ENCODE measurements at places on chromosomes 11 and 22.

DNA sequence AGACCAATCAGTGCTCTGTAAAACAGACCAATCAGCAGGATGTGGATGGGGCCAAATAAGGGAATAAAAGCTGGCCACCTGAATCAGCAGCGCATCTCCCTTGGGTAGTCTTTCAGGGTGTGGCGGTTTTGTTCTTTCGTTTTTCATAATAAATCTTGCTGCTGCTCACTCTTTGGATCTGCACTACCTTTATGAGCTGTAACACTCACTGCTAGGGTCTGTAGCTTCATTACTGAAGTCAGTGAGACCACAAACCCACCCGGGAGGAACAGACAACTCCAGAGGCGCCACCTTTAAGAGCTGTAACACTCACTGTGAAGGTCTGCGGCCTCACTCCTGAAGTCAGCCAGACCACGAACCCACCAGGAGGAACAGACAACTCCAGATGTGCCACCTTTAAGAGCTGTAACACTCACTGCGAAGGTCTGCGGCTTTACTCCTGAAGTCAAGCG is 175.5 kb upstream of the PDGFD start:
- no peak for DNase-seq

GRCh38 chr11:106728859-106729258 is 289.4 kb downstream of the GUCY1A2 start:
- no peak for DNase-seq

DNA sequence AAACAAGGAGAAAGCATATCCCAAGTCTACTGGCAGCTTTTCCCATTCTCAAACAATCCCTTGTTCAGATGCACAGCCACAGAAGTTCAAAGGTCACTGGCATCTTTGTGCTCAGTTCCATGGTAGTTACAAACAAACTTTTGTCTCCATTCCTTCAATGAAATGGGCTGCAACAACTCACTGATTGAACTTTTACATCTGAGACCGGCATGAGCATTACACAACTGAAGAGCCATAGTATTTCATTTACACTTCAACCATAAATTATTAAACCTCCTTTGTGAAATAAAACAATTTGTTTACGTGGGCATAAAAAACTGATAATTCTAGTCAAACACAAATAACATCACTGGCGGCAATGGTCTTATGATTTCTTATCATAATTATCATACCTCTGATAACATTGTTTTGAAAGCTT is 67.8 kb upstream of the ARHGAP32 start:
- no peak for DNase-seq

GRCh38 chr11:7657306-7658025 is 15.8 kb downstream of the CYB5R2 start:
- peak; percentile 29 for DNase-seq

DNA sequence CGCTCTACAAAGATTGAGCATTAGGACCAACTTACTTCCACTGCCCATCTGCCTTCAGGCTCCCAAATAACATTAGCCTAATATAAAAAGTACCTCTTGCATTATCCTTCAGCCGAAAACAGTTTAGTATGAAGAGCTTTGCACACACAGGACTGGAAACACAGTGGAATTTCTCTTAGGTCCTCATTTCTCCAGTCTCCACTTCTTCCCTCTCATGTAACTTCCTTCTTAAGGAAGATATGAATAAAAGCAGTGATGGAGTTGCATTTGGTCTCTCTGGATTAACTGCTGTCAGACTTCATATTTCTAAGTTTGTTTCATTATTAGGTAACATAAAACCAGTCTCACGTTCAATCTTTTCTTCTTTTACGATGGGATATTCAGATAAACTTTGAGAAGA is 5.6 kb upstream of the MPEG1 start:
- DNase-seq, result no peak

DNA sequence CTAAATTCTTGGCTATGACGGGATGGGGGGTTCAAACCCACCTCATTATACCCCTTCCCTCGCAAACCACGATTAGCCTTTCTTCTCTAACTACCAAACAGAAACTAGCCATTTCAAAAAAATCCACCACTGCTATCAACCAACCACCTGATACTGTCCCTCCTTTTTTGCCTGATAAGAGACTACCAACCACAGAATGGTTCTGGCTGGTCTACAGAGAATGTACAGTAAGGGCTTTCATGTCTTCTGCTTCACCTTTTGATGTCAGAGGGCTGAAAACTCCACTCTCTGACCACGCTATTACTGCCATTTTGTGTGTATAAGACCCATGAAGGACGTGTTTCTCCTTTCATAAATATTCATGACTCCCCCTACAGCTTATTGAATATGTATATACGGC is 19.1 kb downstream of the RIC3 start:
- DNase-seq, result no peak

- no peak for DNase-seq
These were observed 10.8 kb downstream of the SLC35C1 start for GRCh38 chr11:45815747-45816146.

- peak; percentile 65 for DNase-seq
These were observed 2.5 kb upstream of the ZDHHC8 start for GRCh38 chr22:20128902-20129746.
